ENCODE measurements at places on chromosomes 7 and 10.

GRCh38 chr7:143435266-143435665 lies 8.0 kb upstream of the TAS2R60 start:
- DNase-seq, result no peak

DNA sequence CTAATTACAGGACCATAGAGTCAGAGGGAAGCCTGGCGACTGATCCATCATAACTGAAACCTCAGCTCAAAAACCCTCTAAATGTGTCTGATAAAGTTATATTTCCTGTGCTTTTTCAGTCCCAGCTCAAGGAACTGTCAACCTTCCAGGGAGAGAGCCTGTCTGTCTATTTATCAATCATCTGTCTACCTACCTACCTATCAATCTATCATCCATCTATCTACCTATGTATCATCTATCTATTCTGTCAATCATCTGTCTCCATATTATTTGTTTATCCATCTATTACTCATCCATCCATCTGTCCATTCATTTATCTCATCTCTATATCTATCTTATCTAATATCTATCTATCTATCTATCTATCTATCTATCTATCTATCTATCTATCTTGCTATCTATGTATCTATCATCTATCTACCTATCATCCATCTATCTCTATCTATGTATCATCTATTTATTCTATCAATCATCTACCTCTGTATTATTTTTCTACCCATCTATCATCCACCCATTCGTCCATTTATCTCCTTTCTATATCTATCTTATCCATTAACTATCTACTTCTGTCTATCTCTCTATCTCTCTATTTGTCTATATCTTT lies 161.4 kb downstream of the PRKCQ start:
- DNase-seq, result no peak

DNA sequence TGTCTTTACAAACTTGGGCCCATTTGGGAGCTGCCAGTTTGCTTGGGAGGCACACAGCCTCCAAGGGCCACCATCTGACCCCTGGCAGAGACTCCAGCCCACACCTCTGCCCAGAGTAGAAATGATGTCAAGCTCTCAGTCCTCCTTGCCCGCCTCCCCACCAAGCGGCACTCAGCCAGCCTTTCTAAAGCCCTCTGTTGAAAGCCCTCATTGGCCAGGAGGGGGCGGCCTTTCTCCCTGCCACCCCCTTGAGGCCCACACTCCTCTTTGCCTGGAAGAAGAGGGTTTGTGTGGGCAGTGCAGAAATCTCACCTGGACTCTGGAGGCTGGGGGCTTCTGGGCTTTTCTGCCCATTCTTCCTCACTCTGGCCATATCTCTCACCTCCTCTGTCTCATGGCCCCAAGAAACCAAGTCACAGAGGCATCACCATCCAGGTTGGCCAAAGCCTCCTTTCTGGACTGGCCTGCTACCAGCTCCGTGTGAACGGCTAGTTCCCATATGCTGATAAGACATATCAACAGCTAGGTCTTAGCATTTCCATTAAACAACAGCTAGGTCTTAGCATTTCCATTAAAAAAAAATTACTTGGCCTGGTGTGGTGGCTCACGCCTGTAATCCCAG lies 36.1 kb downstream of the UBTD1 start:
- peak; percentile 16 for DNase-seq

GRCh38 chr10:132459301-132460003 lies 62.5 kb downstream of the PWWP2B start:
- no peak for DNase-seq

- DNase-seq, result no peak
Observed at GRCh38 chr7:77321300-77321699, 94.8 kb downstream of the GSAP start.

DNA sequence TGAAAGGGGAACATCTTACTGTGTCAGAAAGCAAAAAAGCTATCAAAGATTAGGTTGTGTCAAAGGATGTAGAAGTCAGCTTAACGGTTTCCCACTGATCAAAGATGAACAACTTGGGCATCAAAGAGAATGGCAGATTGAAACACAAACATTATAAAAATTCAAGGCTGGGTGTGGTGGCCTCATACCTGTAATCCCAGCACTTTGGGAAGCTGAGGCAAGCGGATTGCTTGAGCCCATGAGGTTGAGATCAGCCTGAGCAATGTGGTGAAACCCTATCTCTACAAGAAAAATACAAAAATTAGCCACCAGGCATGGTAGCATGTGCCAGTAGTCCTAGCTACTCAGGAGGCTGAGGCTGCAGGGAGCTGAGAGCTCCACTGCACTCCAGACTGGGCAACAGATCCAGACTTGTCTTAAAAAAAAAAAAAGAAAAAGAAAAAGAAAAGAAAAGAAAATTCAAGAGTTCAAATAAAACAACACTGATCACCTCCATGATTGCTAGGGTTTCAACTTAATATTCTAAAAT lies 34.5 kb downstream of the RTKN2 start:
- DNase-seq, result no peak

GRCh38 chr7:117227091-117227490 lies 95.8 kb downstream of the WNT2 start:
- DNase-seq, result no peak

GRCh38 chr7:85176197-85176596 lies 10.7 kb downstream of the SEMA3D start:
- DNase-seq, result no peak

All from CD8-positive, alpha-beta T cell (primary cell).